ENCODE measurements at places on chromosomes 11 and 22. TPM values are rescaled to one million over a fixed set of nuclear protein-coding genes. Genes with fewer than 3 reads are reported as not detected.

GRCh38 chr11:911031-911889 lies 650 bp upstream of the CHID1 start:
- no peak for DNase-seq

DNA sequence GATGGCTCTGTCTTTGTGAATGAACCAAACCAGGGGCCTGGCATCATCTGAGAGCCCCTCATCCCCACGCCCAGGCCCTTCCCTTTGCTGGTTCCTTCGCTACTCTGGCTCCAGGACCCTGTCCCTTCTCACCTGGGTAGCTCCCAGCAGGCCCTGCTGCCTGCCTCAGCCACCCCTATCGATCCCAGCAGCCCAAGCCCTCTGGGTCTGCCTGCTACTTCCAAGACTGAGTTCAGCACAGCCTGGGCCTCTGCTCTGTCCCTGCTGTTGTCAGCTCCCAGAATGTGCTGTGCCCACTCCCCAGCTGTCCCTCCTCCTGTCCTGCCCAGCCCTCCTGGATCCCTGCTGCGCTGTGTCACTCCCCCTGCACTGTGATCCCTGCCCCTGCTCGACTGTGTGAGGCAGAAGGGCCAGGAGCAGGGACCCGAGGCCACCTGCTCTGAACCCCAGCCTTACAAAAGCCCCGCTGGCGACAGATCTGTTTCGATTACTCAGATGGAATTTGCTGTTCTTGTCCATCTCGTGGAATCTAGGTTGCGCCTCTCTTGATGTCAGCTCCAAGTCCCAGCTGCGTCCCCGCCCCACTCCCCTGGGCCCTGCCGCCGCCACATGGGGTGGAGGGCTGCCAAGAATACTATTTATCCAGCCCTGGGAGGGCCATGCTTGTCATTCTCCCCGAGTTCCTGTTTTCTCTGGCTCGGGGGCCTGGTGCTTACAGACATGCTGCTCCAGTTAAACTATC lies 13.0 kb downstream of the MRPL21 start:
- DNase-seq, result peak; percentile 92

DNA sequence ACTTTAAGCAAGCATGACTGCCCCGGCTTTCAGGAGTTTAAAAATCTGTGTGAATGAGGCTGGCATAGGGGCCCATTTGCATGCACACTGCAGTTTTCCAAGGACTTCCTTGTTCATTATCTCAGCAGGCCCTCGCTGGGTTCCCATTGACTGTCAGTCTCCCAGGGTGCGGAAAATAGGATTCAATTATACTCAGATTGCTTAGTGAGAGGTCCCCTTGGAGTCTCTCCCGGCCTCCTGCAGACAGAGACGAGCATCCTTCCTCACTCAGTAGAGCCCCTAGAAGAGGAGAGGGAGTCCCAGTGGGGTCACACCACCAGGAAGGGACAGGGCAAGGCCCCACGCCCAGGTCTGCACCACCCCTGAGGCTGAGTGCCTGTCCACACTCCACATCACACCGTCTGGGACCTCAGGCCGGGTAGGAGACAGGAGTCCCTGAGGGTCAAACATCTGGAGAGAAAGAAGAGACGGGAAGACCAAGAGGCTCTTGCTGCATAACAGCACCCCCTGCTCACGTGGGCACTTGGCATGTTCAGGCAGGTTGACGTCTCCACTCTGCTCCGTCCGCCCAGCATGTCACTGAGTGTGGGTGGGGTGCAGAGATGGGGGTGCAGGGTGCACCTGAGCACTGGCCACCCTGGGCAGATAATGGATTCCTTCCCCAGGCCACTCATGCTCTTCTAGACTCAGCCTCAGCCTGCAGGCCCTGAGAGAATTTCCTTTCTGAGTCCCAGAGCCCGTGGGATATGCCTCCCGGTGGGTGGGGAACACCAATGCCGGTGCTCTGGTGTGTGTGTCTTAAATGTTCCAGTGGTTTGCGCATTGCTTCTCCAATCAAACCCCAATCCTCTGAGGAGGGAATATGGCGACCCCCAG lies 58.8 kb downstream of the MCM5 start:
- no peak for DNase-seq

GRCh38 chr22:20206709-20207215 lies 55.9 kb upstream of the CCDC188 start:
- DNase-seq, result no peak

GRCh38 chr22:44129619-44129976 lies 51.1 kb upstream of the PARVG start:
- no peak for DNase-seq

DNA sequence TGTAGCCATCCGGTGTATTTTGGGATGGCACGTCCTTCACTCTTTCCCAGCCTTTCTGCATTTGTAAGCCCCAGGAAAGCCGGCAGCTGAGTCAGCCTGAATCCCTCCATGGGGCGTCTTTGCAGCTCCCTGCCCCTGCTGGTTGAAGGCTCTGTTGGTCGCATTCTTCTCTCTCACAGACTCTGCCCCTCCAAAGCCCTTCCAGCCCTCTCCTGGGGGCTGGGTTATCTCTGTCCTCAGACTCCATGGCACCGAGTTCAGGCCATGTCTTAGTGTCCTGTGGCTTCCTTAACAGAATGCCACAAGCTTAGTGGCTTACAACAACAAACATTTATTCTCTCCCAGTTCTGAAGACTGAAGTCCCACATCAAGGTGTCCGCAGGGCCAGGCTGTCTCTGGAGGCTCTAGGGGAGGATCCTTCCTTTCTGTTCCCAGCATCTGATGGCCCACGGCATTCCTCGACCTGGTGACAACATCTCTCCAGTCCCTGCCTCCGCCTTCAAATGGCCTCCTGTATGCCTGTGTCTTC lies 62.2 kb downstream of the BCR start:
- DNase-seq, result no peak

DNA sequence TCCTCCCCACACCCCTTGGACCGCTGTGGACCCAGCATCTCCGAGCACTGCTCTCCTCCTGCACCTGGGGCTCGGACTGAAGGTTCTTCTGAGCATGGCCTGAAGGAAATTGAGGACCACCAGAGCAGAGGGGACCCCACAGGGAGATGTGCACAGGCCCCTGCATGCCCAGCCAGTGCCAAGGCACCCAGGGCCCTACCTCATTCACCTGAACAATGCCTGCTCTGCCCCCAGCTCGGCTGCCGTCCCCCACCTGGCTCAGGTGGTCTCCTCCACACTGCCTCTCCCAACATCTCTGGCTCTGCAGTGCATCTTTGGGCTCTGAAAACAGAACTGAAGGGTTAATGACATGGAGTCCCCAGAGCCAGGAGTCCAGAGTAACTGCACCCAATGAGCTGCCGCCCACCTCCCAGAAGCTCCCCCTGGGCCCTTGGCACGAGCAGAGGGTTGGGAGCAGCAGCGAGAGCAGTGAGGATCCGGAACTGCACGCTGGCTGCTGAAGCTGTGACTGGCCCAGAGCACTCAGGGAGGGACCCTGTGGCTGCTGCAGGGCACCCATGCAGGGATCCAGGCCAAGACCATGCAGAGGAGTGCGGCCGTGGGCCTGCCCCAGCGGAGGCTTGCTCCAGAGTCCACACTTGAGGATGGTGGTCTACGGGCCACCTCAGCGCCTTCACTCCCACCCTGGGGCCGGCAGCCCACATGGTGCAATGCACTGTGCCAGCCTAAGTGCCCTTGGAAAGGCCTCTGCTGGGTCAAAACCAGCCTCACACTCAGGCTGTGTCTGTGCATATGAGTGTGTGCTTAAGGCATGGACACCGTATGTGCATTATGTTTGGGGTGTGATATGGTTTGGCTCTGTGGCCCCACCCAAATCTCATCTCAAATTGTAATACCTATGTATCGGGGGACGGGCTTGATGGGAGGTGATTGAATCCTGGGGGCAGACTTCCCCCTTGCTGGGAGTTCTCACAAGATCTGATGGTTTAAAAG lies 686.1 kb downstream of the TBC1D22A start:
- no peak for DNase-seq

DNA sequence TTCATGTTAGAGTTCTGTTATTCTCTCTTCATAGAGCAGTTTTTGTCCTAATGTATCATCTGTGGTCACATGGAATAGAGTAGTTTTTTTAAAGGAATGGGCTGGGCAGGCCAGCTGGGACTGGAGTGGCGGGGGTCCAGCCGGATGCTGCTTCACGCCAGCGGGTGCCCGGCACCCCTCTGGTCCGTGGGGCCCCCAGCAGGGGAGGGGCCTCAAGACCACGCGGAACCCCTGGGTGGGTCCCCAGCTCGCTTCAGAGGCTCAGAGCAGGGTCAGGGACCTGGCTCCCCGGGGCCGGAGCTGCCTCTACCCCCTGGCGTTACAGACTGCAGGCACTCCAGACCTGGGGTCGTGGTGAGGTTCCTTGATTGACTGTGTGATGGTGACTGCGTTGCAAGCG lies 159.1 kb upstream of the HSD17B12 start:
- no peak for DNase-seq

- no peak for DNase-seq
Measured at GRCh38 chr11:79768343-79768742, 327.5 kb upstream of the TENM4 start.

DNA sequence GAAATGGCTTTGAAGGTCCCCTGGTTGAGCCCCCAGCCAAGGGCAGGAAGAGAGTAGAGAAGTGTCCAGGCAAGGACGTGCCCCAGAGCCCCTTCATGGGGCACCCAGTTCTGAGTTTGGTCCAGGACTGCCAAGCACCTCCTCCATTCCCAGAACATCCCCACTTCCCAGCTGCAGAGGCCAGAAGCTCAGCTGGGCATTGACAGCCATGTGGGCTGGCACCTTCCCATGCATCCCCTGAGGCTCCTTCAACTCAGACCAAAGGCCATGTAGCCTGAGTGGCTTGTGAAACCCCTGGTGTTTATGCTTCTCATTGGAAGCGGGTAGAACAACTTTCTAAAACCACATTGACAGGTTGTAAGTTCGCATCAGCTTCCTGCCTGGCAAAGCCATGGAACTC lies 789.6 kb downstream of the TBC1D22A start:
- DNase-seq, result no peak

DNA sequence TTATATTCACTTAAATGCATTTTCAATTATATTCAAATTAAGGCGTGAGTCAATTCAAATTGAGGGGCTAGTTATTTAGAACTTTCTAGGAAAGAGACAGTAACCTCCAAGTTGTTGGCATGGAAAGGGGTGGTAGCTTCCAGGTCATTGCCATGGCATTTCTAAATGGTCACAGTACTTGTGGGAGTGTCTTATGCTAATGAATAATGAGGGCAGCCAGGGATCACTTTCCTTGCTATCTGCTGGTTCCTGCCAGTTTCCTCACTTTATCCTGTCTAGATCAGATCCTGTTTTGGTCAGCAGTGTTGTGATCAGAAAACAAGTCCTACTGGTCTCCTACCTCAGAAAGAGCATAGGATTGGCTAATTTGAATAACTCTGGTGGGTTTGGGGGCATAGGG lies 21.8 kb upstream of the RNASEH2C start:
- DNase-seq, result no peak

- no peak for DNase-seq
Measured at GRCh38 chr11:75563978-75564552, 2.0 kb downstream of the SERPINH1 start.

DNA sequence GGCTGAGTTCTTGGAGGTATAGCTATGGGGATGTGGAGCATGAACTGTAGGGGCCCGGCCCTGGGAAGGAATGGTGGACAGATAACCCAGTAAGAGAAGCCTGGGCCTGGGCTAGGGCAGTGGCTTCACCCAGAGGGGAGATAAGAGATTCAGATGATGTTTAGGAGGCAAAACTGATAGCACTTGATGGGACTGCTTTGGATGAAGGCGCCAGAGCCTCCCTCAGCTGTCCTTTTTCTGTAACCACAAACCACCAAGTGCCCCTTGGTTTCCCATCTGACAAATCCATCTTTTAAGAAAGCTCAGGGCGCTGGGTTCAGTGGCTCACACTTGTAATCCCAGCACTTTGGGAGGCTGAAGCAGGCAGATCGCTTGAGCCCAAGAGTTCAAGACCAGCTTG lies 23.4 kb downstream of the RELT start:
- peak; percentile 44 for DNase-seq

- no peak for DNase-seq
Measured at GRCh38 chr11:70597751-70598625, 199.7 kb downstream of the CTTN start.

GRCh38 chr11:93775289-93775688 lies 8.8 kb upstream of the MED17 start:
- no peak for DNase-seq

GRCh38 chr11:95483339-95483738 lies 252.3 kb upstream of the SESN3 start:
- DNase-seq, result no peak

DNA sequence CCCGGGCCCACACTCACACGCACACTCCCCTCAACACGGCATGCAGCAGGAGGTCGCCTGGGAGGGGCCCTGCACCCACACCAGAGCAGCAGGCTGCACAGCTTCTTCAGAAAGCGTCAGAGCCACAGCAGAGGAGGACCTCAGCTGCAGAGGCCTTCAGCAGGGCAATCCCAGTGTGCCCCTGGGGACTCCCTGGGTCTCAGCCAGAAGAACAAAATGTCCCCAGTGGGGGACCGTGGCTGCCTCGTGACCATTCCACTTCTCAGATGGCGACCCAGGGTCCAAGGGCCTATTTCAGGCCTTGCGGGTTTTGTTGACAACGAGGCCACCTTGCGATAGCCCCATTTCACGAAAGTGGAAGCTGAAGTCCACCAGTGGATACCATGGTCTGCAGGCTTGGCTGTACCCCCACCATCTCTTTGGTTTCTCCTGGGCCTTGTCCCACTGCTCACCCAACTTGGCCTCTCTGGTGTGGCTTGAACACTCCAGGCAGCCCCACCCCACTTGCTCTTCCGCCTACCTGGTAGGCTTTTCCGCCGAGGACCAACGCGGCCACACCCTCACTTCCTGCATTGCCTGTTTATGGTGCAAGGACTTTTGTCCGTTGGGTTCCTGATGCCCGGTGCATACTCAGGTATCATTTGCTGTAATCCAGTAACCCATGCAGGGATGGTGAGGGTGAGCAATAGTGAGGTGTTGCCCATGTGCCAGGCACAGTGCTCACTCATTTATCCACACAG lies 38.1 kb downstream of the MB start:
- no peak for DNase-seq

DNA sequence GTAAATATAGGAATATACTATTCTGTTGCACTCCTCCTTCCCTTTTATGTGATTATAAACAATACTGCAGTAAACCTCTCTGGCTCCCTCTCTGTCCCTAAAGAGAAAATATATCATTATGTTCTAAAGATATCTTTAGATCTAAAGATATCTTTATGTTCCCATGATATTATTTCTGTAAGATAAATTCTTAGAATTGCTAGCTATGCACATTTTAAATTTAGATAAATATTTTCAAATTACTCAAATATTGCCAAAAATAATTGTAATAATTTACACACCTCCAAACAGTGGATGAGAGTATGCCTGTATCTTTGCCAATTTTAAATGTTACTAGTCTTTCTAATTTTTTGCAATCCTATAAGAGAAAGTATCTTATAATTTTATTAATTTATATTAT lies 10.3 kb upstream of the DEUP1 start:
- no peak for DNase-seq

The MRGPRE gene
- total RNA-seq, result 0.38 TPM

The EXPH5 gene
- 0.46 TPM for total RNA-seq

The TRPM5 gene
- not detected for total RNA-seq

The MFRP gene
- not detected for total RNA-seq

The GLYAT gene
- total RNA-seq, result 0.22 TPM

The SEPTIN5 gene
- total RNA-seq, result 191 TPM

The ADAMTS15 gene
- 8.5 TPM for total RNA-seq

All from cardiac septum (tissue), 1 donor.